GM06990 (cell line): ENCODE measurements at places on chromosomes 12 and 14.

DNA sequence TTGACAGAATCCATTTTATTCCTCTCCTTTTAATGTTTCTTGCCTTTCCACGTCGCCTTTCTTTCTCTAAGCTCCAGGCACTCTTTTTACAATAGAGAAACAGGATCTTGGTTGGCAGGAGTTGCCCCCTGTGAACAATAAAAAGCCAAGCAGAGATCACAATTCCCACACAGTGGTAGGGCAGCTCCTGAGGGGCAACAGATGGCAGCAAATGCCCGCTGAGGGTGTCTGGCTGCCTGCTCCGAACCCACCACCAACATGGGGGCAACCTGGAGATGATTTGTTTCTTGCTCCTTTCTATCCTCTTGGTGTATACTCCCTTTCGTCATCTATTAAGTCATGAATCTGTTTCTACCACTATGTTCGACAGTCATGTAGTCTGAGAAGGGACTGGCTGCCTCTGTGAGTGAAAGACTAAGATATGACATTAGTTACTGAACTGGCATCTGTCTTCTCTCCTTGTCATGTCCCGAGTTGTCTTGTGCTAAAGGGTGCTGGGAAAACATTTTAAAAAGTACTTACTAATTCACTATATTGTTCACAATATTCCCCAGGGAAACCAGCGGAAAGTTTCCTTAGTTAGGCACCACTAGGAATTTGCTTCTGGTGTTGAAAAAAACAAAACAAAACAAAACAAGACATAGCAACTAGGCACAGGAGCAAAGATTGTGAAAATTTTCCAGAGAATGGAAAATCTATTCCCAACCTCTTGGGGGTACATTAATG, 170.1 kb downstream of the STXBP6 start:
- no peak for DNase-seq

DNA sequence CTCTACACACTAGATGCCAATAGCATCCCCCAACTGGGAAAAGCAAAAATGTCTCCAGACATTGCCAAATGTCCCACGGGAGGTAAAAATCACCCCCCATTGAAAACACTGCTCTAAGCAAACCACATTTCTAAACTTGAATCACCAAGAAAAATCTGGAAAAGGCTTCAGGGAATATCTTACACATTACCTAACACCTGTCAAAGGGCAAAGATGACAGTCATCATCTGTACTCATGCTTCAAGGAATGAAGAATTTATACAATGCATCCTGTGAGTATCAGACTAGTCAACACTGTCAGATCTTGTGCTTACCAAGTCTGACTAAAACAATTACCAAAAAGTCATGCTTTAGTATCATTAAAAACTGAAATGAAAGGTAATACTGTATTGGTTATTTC, 161.6 kb upstream of the SOX5 start:
- DNase-seq: no peak

- DNase-seq: no peak
These were observed 64.9 kb upstream of the GALNT9 start for GRCh38 chr12:132393991-132394949.

DNA sequence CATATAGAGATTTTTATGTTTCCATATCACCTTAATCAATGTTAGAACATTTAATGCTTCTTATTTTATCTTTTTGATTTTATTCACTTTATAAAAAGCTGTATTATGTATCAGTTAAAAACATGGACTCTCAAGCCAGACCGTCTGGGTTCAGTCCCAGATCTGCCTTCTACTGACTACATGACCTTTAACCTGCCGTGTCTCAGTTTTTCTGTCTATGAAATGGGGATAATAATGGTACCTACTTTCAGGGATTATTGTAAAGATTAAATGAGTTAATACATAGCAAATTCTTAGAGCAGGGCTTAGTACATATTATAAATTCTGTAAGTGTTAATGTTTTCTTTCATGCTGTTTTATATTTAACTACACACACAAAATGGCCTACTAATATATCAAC, 50.4 kb downstream of the STAB2 start:
- no peak for DNase-seq

DNA sequence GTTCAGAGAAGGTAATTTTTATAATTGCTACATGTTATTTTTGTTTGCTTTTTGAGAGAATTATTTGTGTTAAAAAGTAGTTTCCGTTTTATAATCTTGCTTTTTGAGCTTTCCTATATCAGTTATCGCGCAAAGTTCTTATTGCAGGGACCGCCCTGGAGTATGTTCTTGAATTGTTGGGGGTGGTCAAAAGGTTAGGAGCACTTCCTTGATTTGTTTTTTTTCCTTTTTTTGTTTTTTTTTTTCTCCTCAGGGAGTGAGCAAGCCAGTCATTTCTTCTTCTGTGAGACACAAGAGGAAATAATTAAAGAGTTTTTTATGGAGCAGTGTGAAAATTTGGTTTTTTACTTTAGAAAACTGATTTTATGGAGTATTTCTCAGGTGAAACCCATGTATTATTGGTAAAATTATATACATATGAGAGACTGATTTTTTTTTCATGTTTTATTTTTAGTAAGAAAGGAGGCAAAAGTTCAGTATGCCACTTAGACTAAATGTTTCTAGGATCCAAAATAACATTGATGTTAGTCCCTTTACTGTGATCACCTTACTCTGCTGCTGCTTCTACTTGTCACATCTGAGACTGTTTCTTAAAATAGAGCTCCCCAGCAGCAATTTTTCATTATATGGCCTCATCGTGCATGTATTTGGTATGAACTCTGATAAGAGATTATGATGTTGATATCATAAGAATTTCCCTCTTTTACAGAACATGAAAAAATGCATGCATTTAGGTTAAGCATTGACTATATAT, 26.6 kb downstream of the PLEKHA5 start:
- no peak for DNase-seq

DNA sequence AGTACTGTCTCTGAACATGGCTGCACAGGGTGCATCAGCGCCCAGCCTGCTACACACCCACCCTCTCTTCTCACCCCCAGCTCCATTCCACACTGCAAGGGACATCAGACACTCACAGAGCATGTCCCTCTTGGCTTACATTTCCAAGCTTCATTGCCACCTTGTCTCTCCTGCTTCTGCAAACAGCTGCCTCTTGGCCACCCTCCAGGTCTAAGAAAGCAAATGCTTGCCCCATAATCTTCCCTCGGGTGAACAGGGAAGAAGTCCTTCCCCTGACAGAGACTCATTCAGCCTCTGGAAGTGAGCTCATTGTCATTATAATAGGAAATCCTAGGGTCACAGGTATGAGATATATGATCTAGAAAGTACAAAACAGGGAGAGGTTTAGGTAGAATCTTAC, 505.2 kb downstream of the RMST start:
- DNase-seq: no peak

DNA sequence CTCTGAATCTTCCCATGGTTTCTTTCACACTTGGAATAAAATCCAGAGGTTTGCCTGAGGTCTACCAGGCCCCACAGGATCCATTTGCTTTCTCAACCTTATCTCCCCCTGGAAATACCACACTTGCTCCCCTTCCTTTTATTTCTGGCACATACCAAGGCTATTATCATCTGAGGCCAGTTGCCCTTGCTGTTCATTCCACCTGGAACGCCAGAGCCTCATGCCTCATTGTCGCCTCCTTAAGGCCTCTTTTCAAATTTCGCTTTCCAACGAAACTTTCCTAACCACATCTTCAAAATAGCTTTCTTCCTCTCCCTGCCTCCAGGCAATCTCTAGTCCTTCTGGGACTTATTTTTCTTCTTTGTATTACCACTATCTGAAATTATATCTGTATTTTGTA, 11.2 kb upstream of the LRIG3 start:
- DNase-seq: no peak

DNA sequence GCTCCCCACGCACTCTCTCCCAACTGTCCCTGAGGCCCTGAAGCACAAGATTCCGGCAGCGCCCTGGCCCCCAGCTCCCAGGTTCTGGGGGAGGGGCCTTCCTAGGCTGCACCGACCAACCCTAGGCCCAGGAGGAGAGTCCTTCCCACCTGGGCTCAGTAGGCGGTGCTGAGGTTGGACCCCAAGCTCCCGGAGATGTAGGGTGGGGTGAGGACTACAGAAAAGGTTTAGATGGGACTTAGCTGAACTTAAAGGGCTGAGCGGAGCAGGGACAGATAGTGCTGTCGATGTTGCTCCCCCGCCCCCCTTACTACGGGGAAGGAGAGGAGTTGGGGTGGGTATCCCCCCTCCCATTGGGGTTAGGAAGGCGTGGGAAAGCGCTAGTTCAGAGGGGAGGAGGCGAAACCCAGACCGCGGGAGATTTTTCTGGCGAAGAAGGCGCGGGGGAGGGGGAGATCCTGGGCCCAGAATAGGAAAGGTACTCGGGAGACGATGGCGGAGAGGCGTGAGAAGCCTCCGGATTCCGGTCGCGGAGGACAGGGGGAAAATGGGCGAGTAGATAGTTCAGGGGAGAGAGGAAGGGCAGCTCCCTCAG, 4.2 kb upstream of the BAZ2A start:
- DNase-seq: peak; percentile 41

DNA sequence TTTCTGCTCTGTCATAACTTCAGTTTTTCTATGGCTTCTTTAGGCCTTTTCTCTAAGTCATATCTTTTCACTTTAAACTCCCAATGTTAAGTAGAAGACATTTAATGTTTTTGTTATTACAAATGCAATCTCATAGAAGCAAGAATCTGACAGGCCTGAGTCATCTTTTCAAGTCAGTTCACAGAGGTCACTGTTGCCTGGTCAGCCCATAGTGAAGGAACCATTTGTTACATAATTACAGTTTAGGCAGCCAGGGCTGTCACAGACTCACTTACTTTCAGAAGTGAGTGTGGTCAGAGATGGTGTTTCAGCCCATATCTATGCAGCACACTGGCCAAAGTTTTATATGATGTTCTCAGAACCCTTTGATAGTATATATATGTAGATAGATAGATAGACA, 46.5 kb downstream of the CCER1 start:
- DNase-seq: no peak

DNA sequence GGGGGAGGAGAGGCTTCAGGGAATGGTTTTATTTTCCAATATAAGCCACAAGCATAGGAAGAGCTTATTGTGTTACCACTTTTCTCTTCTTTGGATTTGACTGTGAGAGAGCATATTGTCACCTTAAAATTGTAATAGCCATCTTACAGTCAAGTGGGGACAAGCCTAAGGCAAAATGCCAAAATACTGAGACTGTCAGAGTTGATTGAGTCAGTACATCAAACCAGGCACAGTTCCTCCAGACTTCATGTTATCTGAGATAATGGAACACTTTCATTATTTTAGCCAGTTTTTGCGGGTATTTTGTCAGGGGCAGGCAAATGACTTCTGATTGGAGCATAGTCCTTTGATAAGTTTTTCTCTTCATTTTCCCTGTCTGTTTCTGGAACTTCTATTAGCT, 19.5 kb upstream of the NUBPL start:
- DNase-seq: no peak

DNA sequence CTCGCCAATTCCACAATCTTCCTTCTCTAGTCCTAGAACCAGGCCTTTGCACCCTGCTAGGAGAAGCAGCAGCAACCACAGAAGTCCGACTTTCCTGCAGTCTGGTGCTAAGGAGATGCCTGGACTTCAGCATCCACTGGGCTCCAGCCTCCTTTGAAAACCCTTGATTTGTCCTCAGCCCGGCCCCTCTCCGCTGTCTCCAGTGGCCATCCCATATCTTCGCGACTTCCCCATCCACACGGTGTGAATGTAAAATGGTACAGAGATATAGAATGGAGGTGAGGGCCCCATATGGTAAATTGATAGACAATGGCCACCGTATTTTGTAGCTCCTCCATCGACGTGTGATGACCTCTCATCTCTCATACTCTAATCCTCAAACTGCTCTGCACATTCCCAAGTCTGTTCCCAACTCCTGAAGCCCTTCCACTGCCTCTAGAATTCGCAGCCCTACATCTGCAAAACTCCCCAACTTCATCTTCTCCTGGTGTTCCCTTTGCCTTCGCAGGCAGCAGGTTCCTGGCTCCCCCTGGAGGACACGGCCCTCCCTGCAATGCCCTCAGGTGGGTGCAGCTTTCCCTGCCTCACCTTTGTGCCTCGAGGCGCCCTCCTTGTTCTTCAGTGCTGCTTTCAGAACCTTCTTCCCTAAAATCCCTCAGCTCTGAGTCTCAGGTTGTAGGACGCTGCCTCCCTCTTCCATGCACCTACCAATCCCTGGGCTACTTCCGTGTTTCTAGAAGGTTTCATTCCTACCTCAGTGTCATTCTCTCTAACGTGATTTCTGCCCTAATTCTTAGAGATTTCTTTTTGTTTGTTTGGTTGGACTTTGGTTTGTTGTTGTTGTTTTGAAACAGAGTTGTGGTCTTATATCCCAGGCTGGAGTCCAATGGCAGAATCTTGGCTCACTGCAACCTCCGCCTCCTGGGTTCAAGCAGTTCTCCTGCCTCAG, 36.7 kb downstream of the TMBIM6 start:
- no peak for DNase-seq

- DNase-seq: no peak
These were observed 295.5 kb upstream of the ATXN7L3B start for GRCh38 chr12:74242088-74242487.

GRCh38 chr12:52585066-52585465, 11.4 kb upstream of the KRT74 start:
- DNase-seq: no peak

GRCh38 chr12:109725321-109726105, 11.9 kb downstream of the FAM222A start:
- DNase-seq: no peak

- DNase-seq: no peak
These were observed 16.9 kb downstream of the ASPG start for GRCh38 chr14:104102282-104102914.

- no peak for DNase-seq
These were observed 17.5 kb upstream of the ATF1 start for GRCh38 chr12:50746431-50746830.

GRCh38 chr14:50659327-50659974, 8.7 kb downstream of the SAV1 start:
- no peak for DNase-seq

- no peak for DNase-seq
These were observed 305.5 kb downstream of the AEBP2 start for GRCh38 chr12:19744705-19745218.

DNA sequence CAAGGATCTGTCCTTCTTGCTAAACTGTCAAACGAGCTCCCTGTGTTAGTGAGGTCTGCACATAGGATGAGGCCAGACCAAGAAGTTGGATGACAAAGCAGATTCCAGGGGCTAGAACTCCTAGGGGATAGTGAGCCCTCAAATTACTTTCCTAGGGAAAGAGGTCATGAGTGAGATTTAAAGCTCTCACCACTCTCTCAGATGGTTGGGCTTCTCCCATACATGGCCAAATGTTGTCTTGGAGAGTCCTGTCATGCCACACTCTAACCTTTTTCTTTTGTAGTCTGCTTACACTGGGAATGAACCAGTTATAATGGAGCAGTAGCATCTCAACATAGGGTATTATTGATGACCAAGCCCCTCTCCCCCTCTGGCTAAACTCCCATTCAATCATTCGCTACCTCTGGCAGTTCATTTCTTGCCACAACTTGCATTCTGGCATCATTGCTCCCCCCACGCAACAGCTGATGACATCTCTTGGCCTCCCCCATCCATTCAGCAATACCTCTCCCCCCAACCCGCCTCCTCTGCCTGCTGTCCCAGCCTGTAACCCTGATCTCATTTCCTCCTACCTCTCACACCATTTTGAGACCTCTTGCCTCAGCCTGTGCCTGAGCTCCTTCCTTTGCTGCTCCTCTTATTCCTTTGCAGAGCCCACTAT, 64.7 kb upstream of the CISTR start:
- DNase-seq: no peak

- DNase-seq: no peak
These were observed 620.1 kb downstream of the MED13L start for GRCh38 chr12:115657081-115658013.
